ENCODE measurements at places on chromosomes 6 and 20.
A peak's percentile ranks its signal among the peaks of the same experiment; 100 is the strongest.

- DNase-seq: peak; percentile 44
Measured at GRCh38 chr6:89385156-89385667, 26.9 kb downstream of the RRAGD start.

DNA sequence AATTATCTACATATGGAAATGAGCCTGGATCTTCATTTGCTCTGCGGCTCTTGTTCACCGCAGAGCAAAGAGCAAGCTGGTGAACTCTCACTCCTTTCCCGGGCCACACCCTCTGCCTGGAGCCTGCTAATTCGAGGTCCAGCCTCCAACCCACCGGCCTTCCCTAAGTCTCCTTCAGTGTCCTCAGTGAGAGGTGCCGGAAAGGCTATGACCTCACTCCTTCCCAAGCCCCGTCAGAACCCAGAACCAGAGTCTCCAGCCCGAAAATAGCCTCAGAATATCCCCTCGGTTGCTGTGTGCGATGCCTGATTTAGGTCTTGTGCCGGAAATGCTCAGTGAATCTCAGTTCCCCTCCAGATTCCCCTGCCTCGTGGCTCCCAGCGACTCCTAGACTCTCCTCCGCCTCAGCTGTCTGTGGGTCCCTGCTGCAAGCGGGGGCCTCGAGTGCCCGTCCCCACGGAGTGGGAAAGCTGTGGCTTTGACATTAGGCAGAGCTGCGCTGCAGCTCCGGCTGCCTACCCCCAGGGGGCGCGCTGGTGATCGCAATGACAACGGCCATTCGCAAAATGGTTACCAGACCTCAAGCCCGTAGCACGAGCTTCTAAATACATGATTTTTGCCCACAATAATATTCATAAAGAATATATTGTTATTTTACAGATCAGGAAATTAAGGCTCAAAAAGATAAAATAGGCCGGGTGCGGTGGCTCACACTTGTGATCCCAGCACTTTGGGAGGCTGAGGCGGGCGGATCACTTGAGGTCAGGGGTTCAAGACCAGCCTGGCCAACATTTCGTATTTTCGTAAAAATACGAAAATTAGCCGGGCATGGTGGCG lies 4.1 kb upstream of the BNIP5 start:
- peak; percentile 18 for DNase-seq

DNA sequence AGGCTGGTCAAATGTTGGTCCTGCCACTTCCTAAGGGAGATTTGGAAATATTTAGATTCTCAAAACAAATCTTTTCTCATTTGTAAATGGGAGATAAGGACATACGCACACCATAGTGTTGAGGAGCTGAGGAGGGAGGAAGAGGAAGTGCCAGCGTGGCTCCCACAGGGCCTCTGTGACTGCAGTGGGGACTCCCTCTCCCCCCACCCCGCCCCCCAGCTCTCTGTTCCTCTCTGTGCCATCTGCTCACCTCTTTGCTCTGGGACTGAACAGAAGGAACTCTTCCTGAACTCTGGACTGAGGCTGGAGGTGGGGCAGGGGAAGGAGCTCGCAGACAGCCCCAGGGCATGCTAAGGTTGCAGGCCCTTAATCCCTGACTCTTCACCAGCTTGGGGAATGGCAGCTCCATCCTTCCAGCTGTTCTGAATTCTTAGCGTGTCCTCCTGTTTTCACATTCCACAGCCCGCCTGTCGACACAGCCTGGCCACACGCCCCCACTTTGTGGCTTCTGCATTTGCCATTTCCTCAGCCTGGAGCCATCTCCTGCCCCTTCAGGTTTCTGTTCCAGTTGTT lies 11.4 kb downstream of the DDX27 start:
- no peak for DNase-seq

GRCh38 chr6:41200901-41201763 lies at the start of gene TREML2:
TSS of gene TREML2 (minus strand) at chr6:41201149. CDS start at chr6:41201008, 141 bp downstream.
- DNase-seq: no peak

DNA sequence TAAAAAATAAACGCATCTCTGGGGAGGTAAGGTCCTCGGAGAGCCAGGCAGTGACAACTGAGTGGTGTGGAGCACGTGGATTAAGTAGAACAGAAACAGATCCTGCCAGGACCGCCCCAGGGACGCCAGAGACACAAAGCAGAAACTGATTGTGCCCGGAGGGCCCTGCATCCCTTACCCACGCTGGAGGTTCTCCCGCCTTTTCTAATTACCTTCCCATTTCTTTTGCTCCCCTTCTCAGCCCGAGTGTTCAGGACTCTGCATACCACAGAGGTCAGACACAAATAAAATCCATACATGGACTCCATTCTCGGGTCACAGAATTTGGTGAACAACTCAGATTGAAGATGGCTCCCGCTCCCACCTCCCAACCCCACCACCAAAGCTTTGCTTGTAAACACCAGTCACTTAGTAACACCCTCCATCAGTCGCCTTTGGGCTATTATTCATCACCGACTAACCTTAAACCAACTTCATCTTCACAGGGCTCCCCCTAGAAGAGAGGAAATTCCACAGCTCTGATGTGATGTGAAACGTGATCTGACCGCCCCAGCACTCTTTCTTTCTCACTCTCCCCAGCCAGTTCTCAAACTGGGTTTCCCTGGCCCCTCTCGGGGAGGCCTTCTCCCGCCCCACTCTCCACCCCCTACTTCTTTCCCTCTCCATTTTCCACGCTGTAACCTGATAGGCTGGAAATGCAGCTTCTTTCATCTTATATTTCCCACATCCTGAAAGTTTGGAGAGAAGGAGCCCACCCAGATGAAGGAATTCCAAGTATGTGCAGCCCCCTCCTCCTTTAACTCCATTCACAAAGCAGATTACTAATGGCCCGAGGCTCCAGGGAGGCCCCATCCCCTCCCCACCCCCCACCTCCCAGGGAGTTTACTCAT lies 32.5 kb upstream of the PIM1 start:
- peak; percentile 93 for DNase-seq

DNA sequence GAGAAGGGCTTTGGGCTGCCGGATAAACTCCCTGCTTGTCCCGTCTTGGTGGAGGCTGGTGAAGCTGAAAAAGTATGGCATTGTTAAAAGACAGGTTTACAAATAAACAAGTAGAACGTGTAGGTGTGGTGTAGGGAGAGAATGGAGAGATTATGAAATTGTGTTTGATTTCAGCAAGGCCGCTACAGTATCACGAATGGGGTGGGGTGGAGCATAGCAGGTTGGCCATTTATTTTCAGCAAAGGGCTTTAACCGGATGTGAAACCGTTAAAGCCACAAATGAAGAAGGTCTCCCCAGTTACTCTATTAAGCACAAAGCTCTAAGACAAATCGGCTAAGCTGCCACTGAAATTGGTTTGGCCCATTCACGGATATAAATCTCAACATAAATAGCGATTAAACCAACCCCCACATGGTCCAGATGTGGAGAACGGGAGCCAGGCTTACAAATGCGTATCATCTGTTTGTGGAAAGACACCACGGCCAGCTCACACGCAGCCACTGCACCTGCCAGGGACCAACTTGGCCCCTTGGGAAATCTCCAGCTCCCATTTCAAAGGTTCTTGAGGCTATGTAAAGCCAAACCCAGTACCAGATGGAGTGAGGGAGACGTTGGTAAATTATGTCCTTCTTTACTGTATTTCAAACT lies 94.0 kb downstream of the ZMYND8 start:
- no peak for DNase-seq

GRCh38 chr6:89667872-89668556 lies 29.5 kb upstream of the LYRM2 start:
- no peak for DNase-seq

DNA sequence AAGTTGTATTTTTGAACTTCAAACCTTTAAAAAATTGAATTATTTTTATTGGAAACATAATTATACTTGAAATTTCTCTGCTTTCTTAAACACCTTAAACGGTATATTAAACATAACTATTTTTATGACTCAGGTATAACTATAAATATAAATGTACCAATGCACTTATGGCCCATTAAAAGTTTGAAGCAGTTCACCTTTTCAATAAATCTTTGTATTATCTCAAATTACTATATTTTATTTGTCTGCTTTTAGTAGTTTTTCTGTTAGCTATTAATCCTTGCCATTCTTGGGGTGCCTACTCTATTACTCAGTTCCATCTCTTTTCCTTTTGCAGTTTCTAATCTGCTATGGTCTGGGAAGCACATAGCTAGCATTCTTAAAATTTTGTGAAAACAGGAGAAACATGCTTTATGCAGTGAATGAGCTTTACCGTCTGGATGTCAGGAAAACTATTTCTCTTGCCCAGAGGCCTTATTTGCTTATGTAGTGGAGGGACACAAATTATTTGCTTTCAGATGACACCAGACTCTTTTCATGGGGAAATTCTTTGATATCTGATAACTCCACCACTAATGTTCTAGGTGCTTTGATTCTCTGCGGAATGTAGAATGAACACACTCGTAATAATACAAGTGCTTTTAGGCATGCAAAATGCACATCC lies 378.9 kb upstream of the CITED2 start:
- DNase-seq: no peak
